ENCODE measurements at places on chromosomes 4 and X.

GRCh38 chr4:73445383-73446335 is 9.6 kb downstream of the AFP start:
- DNase-seq, result no peak

- DNase-seq, result no peak
Measured at GRCh38 chr4:73080789-73081188, 11.3 kb upstream of the COX18 start.

DNA sequence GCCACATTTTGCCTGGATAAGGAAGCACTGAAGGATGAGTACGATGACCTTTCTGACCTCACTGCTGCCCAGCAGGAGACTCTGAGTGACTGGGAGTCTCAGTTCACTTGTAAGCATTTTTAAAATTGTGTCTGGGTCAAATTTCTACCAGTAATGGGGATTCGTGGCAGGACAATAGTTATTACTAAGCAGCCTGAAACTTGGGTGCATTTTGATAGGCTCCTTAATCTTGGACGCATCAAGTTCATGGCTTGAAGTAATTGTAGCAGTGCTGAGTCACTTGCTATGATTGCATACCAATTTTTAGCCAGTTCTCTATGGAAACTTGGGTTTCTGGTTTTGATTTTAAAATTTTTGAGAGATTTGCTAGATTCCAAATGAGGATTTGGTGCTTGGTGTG is 4.3 kb downstream of the PGRMC1 start:
- DNase-seq, result peak; percentile 83

DNA sequence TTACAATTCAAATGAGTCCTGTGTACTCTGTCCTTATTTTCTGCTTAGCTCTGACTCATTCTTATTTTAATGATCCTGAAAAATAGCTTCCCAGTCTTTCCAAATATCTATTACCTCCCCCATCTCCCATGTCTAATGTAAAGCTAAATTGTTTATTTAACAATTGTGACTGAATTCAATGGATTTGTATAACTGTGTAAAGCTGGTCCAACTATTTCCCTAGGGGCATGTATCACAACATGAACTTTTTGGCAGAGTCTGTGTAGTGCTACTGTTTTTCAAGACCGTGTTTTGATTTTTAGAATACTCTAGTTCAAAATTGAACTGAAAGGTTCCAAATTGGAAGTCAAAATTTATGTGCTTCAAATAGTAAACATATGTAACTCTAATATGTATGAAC is 67.8 kb downstream of the SPCS3 start:
- peak; percentile 56 for DNase-seq

DNA sequence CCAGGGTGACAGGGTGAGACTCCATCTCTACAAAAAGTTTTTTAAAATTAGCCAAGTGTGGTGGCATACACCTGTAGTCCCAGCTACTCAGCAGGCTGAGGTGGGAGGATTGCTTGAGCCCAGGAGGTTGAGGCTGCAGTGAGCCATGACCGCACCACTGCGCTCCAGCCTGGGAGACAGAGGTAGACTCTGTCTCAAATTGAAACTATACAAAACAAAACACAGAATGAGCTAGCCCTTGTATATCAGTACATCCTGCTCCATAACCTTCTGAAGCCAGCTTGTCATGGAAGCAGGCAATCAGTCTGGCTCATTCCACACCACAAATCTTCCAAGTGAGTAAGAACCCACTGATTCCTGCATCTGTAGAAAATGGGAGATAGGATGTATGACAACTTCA is 49.0 kb downstream of the CD99L2 start:
- DNase-seq, result no peak

GRCh38 chr4:174394915-174395314 is 111.2 kb downstream of the CEP44 start:
- DNase-seq, result peak; percentile 47

- peak; percentile 78 for DNase-seq
Measured at GRCh38 chrX:11470250-11470974, 177.2 kb downstream of the AMELX start.

- DNase-seq, result no peak
Measured at GRCh38 chr4:7333024-7333780, 101.5 kb downstream of the PSAPL1 start.

- DNase-seq, result peak; percentile 91
Measured at GRCh38 chr4:56301181-56301996, 85.9 kb downstream of the AASDH start.

GRCh38 chrX:31136144-31136611 is 64.3 kb upstream of the FTHL17 start:
- no peak for DNase-seq
